ENCODE measurements at places on chromosomes 12 and 14.

DNA sequence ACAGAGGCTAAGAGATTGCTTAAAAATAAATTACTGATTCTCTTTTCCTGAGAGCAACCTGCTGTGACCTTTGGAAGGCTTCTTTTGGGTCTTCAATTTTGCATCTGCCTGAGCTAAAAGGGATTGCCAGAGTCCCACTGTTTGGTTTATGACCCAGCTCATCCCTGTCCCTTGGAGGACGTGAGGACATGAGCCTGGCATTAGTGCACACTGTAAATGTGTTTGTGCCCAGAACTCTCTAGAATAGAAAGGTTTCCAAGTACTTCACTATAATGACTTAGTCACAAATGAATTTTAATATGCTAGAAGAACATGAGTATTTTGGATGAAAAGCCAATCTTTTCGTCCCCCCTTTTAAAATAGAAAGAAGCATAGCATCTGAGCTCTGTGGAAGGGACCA, 47.1 kb upstream of the CDKN3 start:
- no peak for DNase-seq

DNA sequence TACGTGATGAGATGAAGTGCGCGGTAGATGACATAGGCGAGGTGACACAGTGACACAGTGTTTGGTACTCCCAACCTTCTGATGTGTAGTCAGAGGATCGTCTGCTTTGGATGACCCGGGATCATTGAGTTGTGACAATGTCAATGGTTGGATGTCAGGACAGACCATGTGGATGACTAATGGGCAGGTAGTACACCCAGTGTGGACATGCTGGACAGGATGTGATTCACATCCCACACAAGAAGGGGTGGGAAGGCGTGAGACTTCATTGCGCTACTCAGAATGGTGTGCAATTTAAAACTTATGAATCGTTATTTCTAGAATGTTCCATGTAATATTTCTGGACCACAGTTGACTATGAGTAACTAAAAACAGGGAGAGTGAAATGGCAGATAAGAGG, 23.8 kb downstream of the MAP3K9 start:
- DNase-seq: no peak

GRCh38 chr12:80692114-80692513, 15.3 kb upstream of the MYF6 start:
- no peak for DNase-seq

DNA sequence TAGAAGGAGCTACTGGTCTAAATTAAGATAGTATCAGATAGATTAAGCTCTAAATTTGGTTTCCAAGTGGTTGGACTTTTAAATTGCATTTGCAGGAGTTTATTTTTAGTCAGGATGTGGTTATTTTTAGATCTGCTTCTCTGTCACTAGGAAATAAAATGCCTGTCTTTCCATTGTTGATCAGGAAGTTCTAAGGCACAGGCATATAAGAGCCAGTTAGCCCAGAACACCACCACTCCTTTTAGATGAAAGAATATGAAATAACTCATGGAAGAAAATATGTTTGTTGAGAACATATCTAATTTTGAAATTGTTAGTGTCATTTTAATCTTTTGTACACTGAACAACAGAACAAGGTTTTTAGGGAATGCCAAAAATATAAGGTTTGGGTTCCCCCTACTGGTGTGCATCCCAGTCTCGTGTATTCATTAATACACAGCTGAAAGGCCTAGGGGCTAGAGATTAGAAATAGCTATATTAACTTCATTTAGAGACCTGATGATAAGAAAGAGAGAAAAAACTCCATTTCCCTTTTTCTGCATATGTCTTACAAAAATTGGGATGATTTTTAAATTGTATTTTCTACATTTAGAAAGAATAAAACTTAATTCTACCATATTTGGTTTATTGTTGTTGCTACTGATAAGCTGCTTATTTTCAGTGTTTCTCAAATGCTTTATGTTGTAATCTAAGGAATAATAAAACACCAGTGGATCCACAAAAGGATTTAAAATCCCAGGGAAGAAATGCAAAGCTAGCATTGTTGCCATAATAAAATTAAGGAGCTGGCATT, 67.2 kb downstream of the RIC8B start:
- DNase-seq: peak; percentile 47

DNA sequence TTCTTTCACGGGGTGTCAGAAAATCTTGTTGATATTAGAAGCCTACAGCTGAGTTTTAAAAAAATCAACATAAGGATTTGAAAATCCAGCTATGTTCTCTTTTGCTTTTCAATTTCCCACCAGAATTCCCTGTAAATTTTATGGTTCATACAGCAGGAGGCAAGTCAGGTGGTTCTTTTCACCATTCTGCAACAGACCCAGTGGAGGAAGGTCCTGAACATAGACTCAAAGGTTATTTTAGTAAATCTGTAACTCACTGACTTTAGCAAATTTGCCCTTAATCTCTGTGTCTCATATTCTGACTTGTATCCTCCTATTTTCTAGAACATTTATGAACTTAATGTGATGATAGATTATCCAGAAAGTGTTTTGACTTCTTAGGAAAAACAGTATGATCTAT, 235.4 kb upstream of the E2F7 start:
- DNase-seq: no peak
